ENCODE measurements at places on chromosomes 6 and 20.
A peak's percentile ranks its signal among the peaks of the same experiment; 100 is the strongest.

GRCh38 chr6:87654875-87655454 is 47.1 kb downstream of the AKIRIN2 start:
- DNase-seq, result no peak

- DNase-seq, result no peak
Observed at GRCh38 chr20:64232794-64233193, 22.8 kb upstream of the PCMTD2 start.

- no peak for DNase-seq
Observed at GRCh38 chr6:159532155-159532554, 160.9 kb downstream of the SOD2 start.

DNA sequence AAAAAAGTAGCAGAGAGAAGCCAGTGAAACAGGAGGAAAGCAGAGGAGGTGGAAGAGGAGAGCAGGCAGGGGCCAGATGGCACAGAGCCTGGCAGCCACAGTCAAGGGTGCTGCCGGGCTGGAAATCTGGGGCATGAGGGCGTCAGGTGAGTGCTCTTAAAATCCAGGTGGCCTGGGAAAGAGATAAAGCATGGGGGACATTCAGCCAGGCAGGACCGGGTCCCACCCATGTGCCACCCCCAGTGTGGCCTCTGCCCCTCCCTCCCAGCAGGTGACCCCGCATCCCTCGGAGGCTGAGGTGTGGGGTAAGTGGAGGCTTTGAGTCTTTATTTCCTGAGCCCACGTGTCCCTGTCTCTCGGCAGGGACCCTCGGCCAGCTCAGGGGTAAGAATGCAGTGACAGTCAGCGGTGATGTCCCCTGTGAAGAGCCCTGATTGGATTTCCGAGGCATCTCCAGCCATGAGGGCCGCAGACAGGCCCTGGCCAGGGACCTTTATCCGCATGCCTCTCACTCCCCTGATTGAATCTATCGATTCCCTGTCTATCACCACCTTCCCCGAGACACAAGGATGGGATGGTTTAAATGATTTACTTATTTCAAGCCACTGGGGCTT is 33.8 kb upstream of the SULF2 start:
- no peak for DNase-seq

DNA sequence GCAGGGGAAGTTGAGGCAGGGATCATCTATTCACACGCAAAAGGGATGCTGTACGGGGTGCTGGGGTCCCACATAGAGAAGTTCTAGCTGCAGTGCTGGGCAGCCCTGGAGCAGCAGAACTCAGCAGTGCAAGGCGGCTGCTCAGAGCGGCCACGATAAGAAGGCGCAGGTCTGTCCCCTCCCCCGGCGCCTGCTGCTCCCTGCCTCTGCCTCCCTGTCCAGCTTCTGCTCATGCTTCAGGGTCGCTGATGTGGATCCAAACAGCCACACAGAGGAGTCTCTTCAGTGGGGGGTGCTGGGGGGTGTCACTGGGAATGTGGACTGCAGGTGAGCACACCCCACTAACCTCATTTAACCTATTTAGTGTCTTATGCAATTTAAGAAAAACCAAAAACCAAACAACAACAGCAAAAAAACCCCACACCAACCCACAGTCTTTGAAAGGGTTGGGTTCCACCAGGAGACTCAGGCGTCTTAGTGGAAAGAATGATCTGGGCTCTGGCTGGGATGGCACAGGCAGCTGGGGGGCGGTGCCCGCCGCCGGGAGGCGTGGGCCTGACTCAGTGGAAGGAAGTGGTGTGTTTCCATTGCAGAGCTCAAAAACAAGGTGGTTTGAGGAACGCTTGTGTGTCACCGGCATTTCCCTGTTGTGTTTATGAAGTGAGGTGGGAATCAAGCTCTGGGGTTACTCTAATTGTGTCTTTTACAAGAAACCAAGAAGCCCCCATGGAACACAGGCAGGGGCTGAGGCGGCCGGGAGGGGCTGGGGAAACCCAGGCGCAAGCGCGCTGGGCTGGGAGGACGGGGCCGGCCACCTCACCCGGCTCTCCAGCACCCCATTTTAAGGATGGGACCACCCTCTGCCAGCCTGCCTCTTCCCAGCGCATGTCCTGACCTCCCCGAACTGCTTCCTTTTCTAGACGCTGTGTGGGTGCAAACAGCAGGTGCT is 55.1 kb downstream of the IRF4 start:
- no peak for DNase-seq

DNA sequence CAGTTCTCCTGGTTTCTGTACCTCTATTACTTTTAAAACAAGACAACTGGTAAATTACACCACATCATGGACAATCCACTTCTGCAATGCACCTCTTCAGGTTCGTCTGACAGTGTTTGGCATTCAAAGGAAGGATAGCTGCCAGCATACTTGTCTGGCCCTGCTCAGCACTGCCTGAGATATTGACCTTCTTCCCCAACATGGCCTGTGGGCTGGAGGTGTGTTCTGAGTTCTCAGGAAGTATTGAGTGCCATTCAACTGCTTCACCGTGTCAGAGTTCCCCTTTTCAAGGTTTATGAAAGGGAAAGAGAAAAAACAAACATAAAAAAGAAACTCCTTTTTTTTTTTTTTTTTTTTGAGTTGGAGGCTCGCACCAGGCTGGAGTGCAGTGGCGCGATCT is 267.9 kb upstream of the SASH1 start:
- DNase-seq, result no peak

- DNase-seq, result no peak
Observed at GRCh38 chr6:119161438-119161837, 83.0 kb upstream of the FAM184A start.

DNA sequence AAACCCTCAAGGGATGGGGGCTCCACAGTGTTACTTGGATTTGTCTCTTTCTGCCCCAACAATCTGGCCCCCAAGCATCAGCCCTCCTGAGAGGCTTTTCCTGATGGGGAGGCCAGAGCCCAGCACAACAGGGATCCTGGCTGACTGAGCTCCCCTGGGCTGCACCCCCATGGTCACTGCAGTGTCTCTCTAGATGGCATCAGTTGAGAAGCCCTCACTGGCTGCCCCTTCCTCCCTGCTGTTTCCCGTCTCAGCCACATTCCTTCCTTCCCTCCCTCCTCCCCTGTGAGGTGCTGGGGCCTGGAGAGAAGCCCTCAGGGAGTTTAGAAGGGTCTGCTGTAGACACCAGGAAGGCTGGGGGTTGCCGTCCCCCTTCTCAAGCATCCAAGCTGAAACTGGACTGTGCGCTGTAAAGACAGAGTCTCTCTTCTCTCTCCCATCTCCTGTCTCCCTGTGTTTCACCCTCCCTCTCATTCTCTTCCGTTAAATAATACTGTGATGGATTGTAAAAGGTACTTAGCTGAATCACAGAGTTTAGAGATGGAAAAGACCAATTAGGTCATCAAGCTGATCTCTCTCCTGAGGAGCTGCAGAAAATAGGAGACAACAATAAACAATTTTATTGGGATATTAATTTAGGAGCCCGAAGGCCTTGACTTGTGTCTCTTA is 29.7 kb downstream of the SAYSD1 start:
- DNase-seq, result no peak

DNA sequence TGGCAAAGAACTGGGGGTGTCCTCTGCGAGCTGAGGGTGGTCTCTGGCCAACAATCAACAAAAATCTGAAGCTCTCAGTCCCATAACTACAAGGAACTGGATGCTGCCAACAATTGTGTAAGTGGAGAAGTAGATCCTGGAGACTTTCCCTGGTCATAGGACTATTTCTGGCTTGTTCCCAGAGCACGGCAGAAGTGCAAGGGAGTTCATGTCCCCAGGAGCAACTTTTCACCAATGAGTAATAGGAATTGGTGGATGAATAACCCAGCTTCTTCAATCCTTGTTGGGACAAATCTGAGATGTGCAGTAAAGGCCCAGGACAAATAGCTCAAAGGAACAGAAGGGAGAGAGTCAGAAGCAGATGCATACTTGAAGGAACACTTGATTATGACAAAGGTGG is 95.5 kb downstream of the QRSL1 start:
- no peak for DNase-seq

GRCh38 chr20:9867196-9867980 is 28.5 kb upstream of the PAK5 start:
- no peak for DNase-seq

DNA sequence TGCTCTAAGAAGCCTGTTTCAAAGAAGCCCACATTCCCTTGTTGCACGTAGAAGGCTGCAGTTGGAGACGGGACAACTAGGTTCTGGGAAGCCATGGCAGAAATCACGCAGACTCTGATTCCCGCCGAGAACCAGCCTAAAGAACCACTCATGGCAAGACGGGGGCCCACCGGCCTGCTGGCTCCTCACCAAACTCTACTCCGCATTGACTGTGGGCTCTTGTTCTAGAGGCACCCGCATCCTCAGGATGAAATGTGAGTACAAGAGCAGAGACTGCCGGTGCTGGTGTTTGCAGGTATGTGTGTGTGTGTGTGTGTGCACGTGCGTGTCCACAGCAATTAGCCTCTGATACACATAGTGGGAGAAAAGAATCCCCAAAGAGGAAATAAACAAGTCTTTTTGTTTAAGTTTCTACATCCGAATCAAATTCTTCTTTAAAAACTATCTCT is 42.3 kb upstream of the NR2E1 start:
- no peak for DNase-seq

GRCh38 chr6:168313431-168314011 is 6.1 kb downstream of the DACT2 start:
- no peak for DNase-seq

DNA sequence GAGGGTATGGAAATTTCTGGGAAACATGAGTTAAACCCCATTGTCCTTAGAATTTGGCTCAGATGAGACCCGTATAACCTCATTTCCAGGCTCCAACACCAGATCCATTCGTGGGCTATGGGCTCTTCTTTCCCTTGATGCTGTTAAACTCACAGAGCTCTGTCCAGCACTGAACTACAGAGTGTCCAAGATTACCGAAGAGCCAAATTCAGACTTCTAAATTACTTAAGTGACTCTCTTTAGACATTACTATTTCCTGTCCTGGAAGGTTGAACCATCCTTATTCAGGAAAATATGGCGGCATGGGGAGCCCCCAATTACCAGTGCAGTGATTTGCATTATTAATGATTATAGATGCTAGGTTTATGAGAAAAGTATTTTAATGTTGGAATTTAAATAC is 124.9 kb upstream of the EDN1 start:
- no peak for DNase-seq

DNA sequence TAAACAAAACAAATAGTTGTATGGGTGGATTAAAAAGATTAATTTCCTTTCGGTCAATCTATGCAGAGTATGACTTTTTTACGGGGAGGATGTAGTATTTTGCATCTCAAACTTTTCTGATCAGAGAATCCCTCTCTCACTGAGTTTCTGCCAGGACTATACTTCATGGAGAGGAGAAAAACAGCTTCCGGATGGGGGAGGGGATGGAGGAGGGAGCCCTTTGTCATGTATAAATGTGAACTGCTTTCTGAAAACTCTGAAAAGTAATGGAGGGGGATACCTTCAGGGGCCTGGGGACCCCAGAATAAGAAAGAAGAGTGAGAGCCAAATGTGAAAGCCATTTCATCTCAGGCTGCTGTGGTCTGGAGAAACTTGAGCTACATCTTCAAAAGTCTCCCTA is 173.1 kb upstream of the KCNK16 start:
- no peak for DNase-seq

DNA sequence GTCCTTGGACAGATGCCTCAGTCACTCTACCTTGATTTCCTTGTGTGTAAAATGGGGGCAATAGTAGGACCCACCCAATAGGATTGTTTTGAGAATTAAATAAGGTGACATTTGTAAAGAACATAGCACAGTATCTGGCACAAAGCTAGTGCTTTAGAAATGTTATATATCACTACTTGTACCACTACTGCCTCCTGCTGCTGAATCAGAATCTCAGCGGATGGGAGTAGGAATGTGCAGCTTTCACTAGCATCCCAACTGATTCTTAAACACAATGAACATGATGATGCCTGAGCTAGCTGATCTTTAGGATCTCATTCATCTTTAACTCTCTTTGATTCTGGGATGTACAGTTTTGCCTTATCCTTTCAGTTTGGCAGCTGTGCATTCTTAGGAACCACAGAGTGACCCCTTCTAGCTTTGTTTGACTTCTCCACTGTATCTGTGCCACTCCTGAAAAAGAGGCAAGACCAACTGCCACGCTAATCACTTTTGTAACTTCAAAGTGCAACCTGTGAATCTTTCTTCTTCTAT is 7.2 kb downstream of the PBOV1 start:
- no peak for DNase-seq

DNA sequence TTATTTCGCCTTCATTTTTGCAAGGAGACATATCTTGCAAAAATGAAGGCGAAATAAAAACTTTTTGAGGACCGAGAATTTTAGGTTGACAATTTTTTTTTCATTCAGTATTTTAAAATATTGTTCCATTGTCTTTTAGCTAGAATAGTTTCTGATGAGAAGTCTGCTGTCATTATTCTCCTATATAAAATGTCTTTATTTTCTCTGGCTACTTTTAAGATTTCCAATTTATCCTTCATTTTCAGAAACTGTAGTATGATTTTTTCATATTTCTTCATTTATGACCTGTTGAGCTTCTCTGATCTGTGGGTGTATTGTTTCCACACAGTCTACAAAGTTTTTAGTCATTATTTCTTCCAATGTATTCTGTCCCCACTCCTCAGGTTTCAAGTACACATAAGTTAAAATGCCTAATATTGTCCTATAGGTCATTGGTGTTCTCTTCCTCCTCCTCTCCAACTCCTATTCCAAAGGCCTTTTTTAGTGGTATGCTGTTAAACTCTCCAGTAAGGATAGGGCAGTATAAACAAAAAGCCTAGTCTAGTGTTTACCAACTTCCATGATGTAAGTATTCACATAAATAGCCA is 15.7 kb downstream of the AHI1 start:
- no peak for DNase-seq

DNA sequence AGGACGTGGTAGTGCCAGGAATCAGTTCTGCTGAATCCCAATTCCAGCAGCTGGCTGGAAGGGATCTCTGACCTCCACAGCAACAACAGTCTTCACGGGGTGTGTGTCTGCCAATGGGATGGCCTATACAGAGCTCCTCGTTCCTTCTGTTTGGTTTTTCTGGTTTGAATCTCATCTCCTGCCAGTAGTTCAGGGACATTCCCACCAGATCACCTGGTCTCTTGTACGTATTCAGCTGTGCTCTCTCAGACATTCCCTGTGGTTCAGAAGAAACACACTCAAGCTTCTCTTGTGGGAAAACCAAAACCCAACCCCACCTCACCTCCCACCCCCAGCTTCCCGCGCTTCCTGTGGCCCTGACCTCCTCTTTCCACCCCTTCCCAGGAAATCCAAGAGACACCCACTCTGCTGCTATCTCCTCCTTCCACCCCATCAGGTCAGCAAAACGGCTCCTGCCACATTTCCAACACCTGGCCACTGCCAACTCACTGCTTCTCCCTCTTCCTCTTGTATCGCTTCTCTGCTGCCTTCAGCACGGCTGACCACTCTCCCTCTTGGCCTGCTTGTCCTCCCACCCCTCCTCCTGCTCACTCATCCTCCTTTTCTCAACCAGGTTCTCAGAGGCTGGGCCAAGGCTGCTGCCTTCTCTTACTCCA is 63.3 kb upstream of the PTGIS start:
- DNase-seq, result no peak

- no peak for DNase-seq
Observed at GRCh38 chr6:153401751-153402150, 270.7 kb upstream of the RGS17 start.

- DNase-seq, result peak; percentile 94
Observed at GRCh38 chr6:42294759-42295158, 77.1 kb upstream of the MRPS10 start.

- no peak for DNase-seq
Observed at GRCh38 chr6:41601248-41601549, 37.1 kb upstream of the MDFI start.

GRCh38 chr6:36686668-36687513 is 8.4 kb downstream of the CDKN1A start:
- DNase-seq, result no peak
